ENCODE measurements at places on chromosomes 12 and 14.

DNA sequence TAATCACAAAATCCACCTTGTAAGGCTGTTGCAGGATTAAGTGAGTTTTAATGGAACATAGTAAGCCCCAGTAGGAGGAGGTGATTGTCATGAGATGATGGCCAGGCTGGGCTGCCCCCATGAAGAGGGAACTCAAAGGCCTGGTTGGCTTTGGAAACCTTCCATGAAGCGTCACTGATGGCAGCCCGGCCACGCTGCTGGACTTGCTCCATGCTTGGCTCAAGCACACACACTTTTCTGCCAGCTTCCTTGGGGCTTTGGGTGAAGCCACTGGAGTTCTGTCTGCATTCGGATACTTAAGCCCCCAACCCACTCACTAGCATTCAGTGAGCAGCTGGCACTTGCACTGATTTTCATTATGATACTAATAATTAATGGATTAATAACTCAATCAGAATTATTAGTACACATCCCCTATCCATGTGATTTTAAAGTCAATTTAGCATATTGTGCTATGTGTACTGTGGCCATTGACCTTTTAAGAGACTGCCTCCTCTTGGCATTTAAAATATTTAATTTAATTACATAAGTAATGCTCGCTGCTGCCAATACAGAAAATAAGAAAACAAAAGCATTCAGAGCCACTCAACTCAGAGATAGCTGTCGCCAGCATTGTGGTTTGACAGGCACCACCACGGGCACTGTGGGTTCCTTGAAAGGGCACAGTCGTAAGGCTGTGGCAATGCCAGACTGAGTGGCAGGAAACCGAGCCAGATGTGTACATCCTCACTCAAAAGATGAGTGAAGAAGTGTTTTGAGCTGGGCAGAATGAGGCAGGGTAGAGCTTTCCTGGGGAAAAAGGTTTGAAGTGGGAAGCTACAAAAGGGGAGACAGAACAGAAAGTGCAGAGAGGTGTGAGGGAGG, 15.9 kb downstream of the KRT85 start:
- DNase-seq: no peak

GRCh38 chr14:21302013-21302835, 22.3 kb downstream of the RPGRIP1 start:
- no peak for DNase-seq

GRCh38 chr14:76169776-76170175, 18.1 kb downstream of the GPATCH2L start:
- no peak for DNase-seq

DNA sequence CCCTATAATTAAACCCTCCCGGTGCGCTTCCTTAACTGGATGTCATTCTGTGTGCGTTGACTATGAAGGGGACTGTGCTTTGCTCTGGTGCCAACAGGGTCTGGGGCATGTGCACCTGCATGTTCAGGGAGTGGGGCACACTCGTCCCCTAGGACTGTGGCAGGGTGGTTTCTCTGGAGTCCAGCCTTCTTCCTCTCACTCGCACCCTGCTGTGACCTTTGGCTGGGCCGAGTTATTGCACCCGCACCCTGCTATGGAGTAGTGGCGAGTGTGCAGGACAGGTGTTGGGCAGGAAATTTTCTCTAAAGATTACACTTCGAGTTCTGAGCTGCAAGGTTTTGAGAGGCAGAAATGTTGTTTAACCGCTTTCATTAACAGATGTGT, 138.9 kb downstream of the PLXNC1 start:
- no peak for DNase-seq

DNA sequence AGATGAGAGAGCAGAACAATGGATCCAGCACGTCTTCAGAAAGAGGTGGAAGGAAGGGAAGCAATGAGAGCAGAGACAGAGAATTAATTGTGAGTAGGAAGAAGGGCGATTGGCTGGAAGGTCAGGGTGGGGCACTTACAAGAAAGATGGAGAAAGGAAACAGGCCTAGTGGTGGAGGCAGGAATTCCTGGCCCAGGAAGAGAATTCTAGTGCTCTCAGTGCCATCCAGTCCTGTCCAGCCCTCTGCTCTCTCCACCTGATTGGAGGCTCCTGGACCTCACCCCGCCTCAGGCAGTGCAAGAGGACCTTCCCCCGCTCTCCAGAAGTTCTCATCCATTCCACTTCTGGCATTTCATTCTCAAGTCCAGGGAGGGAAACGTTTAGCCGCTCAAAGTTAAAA, 43.0 kb downstream of the NGB start:
- DNase-seq: no peak

DNA sequence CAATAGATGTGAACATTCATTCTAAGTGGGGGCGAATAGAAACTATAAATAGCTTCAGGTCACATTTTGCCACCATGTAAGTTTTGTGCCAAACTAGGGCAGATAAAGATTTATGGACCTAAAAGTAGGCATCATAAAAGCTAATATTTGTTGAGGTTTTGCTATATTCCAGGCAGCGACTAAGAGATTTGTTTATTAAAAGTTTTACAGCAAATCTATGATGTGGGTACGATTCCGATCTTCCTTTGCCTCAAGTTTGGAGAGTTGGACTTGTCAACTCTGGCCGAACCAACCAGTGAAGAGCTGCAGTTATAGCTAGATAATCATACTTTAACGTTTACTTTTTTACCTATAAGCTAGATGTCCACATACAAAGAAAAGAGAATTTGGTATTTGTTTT, 1.6 kb downstream of the MAPK1IP1L start:
- no peak for DNase-seq

DNA sequence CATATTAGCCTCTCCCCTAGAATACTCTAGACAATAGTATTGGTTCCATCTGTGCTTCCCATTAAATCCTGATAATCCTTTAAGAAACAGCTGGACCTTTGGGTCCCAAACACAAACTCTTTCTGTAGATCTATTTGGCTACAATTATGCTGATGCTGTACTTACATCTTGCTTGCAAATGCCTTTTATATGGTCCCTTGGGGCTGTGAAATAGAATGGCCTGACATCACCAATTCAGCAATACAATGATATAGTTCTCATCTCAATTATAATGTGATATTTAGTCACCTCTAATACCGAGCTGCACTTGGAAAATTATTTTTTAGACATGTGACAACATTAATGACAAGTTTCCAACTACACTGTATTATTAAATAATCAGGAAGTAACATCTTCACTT, 261.5 kb downstream of the SOX5 start:
- DNase-seq: no peak

DNA sequence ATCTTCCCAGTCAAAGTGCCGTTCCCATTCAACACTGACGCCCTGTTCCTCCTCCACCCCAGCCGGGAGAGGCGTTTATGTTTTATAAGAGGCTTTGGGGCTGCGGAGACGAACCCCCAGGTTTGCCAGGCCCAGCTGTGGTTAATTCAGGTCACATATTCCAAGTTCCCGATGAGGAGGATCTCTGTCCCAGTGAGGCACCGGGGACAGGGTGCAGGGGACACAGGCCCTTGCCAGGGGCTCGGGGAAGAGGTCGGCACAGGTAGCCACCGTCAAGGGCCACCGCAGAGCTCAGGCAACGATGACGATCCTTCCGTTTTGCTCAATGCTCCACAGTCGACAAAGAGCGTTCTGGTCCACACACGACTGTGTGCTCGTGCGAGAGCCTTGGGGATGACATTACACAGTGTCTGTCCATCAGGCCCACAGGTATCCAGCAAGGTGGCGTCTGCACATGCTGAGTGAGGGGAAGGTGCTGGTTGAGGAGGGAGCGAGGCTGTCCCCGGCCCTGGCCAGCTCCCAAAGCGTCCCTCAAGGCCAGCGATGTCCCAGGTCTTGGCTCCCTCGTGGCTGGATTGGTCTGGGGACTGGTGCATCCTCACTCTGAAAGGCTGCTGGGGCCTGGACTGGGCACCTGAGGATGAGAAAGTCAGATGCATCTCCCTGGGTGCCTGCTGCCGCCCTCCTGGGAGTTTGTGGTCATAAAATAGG, 189.2 kb upstream of the C14orf180 start:
- no peak for DNase-seq

- DNase-seq: no peak
Observed at GRCh38 chr14:96059519-96060135, 20.5 kb downstream of the C14orf132 start.

DNA sequence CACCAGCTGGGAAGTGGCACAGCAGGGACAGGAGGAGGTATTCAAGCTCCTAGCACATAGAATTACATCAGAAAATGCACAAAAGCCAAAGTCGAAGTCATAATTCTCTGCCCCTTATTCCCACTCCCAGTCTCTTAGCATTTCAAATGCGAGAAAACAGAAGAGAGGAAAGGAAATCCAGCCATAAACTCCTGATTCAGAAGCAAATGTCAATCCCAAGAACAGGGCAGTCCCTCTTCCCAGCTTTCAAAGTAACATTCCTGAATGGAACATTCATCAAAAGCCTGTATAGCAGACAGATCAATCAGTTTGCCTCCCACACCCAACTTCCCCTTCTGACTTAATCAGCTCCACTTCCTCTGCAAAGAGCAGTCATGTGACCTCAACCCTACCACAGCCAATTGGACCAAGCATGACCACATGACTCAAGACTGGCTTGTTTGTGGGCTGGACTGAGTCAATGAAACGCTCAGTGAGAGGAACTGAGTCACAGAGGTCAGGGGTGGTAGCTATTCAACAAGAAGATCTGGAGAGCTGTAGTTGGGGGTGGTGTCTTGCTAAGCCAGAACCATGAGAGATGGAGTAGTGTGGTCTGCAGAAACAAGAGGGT, 41.4 kb upstream of the TUNAR start:
- DNase-seq: peak; percentile 8

- DNase-seq: no peak
Observed at GRCh38 chr14:96745500-96746051, 51.6 kb upstream of the VRK1 start.

GRCh38 chr14:100409651-100410050, 86.5 kb downstream of the SLC25A47 start:
- DNase-seq: no peak

GRCh38 chr12:95151821-95152220, 65.4 kb downstream of the FGD6 start:
- DNase-seq: no peak

DNA sequence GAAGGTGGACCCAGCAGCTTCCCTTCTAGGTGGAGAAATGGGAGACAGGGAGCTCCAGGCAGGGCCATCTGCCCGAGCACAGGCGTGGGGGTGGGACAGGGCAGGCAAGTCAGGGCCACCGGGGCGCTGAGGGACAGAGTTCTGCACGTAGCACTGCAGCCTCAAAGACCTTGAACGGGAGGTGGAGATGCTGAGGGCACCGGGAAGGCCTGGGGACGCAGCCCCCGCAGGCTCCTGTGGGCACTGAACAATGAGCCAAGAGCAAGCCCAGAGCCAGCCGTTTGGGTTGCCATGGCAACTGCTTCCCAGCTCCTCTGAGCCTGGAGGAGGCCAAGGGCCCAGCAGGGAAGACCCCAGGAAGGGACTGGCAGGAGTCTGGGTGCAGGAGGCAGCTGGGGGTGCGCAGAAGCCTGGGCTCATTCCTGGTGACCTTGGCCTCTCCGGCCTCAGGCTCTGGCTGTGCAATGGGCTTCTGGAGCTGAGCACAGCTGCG, 3.4 kb downstream of the LBHD2 start:
- no peak for DNase-seq

- DNase-seq: no peak
Observed at GRCh38 chr14:22531451-22532344, 57.3 kb downstream of the DAD1 start.

GRCh38 chr12:119660076-119660475, 7.9 kb upstream of the PRKAB1 start:
- DNase-seq: no peak

GRCh38 chr14:58947814-58948445, 240.5 kb upstream of the DAAM1 start:
- DNase-seq: no peak

GRCh38 chr12:58537278-58537677, 383.0 kb downstream of the LRIG3 start:
- no peak for DNase-seq

DNA sequence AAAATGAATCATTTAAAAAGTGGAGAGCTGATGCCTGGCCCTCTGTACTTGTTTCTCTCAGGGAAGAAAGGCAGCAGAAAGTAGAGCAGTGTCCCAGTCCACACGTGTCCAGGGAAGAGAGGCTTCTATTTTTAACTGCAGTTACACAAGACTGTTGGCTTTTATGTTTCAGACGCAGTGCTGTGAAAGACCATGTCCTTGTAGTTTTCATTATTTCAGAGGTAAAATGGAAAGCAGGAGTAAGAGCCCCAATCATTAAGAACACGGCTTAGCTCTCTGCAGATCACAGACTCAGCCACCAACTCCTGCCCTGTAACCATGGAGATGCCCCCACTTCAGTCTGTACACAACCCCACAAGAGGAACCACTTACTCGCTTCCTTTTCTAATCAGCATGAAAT, 336.3 kb downstream of the DAD1 start:
- no peak for DNase-seq

- DNase-seq: no peak
Observed at GRCh38 chr12:30988646-30989286, 62.2 kb downstream of the TSPAN11 start.

- DNase-seq: no peak
Observed at GRCh38 chr14:85687456-85687855, 157.5 kb downstream of the FLRT2 start.

GRCh38 chr12:9776781-9777180, 16.1 kb upstream of the CD69 start:
- no peak for DNase-seq

DNA sequence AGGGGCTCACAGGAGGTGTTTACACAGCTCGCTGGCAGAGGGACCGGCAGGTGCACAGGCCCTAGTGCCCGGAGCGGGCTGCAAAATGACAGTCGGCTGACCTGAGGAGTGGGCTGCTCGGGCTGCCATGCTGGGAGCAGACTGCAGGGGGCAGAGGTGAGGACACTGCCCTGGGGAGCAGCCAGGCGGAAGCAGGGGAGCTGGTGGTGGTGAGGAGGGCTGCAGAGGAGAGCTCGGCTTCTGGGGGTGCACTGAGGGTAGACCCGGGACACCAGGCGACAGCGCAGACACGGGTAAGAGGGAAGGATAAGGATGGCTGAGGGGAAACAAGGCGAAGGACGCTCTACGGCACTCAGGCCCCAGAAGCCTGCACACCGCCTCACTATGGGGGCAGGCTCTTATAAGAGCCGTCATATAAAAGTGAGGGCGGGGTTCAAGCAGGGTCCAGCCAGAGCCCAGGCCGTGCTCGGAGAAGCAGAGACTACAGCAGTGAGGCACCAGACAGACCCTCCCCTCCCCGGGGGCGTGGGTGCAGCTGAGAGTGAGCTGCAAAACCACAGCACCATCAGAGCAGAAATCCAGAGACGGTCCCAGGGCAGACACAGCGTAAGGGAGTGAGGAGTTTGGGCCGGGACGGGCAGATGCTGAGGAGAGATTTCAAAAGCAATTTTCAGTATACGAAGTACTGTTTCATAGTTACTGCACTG, 62.5 kb downstream of the CCDC88C start:
- no peak for DNase-seq

GRCh38 chr14:59371771-59372170, 93.4 kb downstream of the GPR135 start:
- DNase-seq: no peak

All from stimulated activated CD4-positive, alpha-beta T cell treated with anti-CD3 and anti-CD28 coated beads, Interleukin-2, amount 100 ng/mL, for 48 hours (primary cell).